ENCODE measurements at places on chromosomes 1 and 21.
A peak's percentile ranks its signal among the peaks of the same experiment; 100 is the strongest.

GRCh38 chr21:44395260-44395659 is 41.8 kb downstream of the TRPM2 start:
- DNase-seq: no peak

DNA sequence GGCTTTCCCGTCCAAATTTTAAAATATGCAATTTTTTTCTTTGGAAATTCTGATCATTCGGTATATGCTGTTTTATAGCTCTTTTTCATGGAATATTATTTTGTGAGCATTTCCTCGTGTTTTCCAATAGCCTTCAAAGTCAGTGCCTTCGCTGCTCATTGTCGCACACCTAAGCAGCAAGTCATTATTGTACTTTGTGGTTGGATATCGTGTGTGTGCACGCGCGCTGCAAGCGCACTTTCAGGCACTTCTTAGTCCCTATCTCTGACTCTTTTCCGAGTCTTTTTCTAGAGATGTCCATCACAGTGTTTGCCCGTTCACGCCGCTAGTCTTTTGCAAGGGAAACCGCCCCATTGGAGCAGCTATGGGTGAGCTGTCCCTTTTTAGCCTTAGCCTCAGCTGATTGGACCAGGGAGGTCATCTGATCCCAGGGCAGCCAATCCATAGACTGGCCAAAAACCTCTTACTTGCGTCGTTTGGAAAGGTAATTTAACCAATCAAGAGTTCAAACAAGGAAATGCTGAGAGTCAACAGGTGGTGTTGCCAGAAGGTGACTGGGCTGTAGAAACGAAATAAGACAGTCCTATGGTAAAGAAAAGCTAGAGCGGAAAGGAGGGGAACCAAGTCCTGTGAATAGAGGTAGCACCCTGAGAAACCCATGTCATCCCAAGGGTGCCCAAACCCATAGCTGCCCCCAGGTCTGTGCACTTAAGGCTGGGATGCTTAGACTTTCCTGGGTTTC is 710 bp upstream of the HYI start:
- DNase-seq: peak; percentile 26

GRCh38 chr1:228875741-228876140 is 140.5 kb downstream of the RHOU start:
- DNase-seq: no peak

DNA sequence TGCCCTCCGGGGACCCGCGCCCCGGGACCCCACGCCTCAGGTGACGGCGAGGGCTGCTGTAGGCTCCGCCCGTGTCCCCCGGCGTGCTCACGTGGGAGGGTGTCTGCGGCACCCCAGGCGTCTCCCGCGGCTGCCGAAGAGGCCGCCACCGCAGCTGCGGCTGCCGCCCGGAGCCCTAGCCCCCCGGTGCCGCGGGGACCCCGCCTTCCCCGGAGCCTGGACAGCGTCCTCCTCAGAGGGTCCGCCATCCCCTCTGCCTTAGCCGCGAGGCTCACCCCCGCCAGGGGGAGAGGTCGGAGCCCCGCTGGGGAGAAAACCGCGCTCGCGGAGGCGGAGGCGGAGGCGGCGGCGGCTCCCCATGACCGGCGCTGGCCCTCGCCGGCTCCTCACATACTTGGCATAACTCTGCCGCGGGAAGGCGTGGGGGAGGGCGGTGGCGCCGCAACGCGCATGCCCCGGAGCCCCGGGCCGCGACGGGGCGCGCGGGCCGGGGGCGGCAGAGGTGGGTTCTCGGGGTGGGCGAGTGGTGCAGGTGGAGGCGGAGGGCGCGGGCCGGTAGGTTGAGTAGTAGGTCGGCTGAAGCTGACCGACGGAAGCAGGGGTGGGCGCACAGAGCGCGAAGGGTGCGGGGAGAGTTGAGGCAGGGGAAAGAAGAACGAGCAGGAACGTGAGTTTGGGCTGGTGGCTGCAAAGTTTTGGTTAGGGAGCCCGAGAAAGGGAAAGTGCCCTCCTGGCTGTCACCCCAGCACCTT is 700 bp upstream of the SYDE2 start:
- DNase-seq: peak; percentile 57

GRCh38 chr1:37811027-37811655 is 3.1 kb upstream of the YRDC start:
- DNase-seq: peak; percentile 51

DNA sequence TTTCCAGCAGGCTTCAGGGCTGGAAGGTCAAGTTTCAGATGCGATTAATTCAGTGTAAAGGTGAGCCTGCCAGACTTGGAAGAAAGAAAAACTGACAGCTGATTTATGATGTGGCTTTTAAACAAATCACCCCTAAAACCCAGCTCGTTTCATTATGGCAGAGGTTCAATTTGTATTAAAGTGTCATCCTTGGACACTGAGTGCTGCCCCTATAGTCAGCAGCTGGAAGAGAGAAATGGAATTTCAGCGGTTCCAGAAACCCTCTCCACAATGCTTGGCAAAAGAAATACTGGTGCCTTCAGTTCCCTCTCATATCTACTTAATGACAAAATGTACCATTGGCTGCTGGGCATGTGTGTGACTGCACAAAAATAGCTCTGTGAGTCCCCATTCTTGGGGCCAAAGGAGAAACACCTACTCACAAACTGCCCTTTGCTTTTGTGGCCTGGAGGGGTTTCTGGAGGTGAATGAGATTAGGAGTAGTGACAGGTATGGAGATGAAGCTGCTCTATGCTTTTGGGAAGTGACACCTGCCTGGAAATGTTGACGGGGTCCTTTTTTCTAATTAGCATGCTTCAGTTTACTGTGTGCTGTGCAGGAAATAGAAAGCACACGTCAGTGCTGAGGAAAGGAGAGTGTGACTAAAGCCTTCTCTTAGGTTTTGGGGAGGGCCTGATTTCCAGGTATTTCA is 95.1 kb upstream of the TSPAN2 start:
- DNase-seq: no peak

DNA sequence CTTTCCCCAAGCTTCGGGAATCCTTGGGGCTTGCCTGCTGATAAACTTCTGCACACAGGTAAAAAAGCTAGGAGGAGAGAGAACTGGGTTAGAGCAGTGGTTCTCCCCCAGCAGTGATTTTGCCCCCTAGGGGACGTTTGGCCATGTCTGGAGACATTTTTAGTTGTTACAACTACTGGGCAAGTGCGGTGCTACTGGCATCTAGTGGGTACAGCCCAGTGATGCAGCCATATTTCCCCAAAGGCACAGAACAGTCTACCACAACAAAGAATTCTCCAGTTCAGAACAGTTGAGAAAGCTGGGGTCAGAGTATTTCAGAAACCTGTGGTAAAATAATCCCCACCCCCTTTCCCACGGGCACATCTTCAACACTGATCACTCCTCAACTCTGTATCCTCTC is 41.3 kb downstream of the LRRC71 start:
- no peak for DNase-seq

DNA sequence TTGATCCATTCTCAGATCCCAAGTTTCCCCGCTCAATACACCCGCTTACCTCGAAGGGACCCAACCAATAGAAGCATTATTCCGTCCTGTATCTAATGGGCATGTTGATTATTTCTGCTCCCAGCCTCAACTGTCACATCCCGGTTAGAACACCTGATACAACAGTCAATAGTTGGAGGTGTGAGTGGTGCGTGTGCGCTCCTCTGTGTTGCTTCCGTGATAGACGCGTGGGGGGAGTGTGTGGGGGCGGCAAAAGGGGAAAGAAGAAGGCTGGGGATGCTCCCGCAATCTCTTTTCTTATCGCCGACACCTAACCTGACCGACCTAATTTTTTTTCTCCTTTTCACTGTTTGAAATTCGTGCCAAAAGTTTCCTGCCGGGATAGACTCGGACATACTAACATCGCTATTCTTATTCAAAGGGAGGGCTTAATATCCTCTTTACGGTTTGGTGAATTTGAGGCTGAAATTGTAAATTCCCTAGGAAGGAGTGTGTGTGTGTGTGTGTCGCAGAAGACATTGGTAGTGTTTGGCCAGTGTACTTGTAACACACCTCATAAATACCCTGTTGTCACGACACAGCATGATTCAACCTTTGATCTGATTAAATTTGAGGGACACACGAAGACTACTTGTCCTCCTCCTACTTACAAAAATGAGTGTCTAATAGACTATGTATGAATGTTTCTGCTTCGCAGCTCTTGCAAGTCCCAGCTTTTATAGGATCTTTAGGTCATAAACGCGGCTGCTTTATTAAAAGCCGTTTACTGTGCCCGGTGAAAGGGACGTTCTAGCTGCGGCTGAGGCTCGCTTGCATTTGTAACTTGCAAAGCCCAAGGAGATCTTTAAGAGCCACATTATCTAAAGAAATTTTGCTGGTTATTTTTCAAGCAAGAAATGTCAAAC is 1.5 kb upstream of the PROX1 start:
- DNase-seq: no peak

DNA sequence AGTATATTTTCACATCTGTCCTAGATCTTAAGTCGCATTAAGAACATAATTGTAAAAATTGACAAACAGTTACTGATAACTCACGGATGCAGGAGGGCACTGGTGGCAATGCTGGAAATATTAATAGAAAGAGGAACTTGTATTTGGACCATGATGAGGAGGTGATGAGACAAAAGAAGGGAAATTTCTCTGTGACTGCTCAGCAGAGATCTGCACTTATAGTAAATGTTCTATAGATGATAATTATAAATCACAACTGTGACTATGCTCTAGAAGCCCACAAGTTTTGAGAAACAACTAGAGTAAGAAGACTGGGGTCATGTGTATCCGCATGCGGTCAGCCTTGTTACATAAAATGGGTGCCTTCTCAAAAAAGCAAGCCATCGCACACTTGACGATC is 8.7 kb upstream of the DUSP12 start:
- DNase-seq: no peak
